ENCODE measurements at places on chromosomes 11 and 22. TPM values are rescaled to one million over a fixed set of nuclear protein-coding genes. Genes with fewer than 3 reads are reported as not detected.

DNA sequence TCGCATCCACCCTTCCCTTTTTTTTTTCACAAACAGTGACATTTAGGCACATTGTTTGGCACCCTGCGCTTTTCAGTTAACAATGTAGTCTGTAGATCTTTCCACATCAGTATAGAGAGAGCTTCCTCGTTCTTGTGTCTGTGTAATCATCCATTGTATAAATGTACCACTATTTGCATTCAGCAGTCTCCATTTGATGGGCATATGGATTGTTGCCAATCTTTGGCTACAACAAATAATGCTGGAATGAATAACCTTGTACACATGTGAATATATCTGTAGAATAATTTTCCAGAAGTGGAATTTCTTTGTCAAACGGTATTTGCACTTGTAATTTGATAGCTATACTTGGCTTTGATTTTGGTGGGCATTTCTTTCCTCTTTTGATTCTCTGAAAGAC lies 17.1 kb downstream of the MPEG1 start:
- ATAC-seq, result no peak

GRCh38 chr11:45454917-45455401 lies 168.8 kb upstream of the SYT13 start:
- ATAC-seq, result no peak

Gene OR5M10
- not detected for total RNA-seq

GRCh38 chr11:64000026-64000739 lies 13.9 kb downstream of the OTUB1 start:
- ATAC-seq, result peak; percentile 89
